ENCODE measurements at places on chromosomes 7 and 10. TPM values are rescaled to one million over a fixed set of nuclear protein-coding genes. Genes with fewer than 3 reads are reported as not detected.

Gene GPR85
- total RNA-seq: 2.8 TPM

Gene CH25H
- not detected for total RNA-seq

Gene OR2A42
- not detected for total RNA-seq

Gene AFAP1L2
- 6.9 TPM for total RNA-seq

Gene CADPS2
- total RNA-seq: 9.9 TPM

Gene DNAJC12
- total RNA-seq: 22.5 TPM

Gene CPA2
- 1.4 TPM for total RNA-seq

Gene SOSTDC1
- total RNA-seq: 3.8 TPM

Gene MRC1
- 29.5 TPM for total RNA-seq

Gene GIMAP7
- 7.4 TPM for total RNA-seq

Gene MINDY3
- total RNA-seq: 39.8 TPM

DNA sequence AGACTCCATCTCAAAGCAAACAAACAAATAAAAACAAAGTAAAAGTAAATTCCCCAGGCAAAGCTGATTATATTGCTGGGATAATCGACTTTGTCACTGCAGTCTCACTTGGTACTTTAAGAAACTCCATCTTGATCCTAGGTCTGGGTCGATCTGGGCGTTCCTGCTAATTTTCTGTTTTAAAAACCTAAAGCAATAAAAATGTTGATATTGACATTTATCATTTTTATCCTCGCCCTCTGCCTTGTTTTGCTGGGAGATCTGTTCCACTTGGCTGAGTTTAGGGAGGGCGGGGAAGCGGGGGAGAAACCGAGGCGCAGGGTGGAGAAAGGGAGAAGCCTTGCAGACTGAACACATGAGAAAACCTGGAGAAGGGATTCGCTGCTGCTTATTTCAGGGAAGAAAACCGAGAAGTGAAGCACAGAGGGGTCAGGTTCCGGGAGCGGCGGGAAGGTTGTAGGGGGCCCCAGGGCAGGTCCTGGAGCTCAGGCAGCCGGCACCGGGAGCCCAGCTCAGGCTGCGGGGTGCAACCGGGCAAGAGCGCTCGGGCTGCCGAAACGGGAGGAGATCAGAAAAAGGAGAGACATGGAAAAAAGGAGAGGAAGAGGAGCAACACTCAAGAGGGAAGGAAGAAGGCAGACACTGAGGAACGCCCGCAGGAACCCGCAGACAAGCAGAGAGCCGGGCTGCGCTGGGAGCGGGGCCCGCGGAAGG, 27.3 kb upstream of the KMT2C start:
- peak; percentile 63 for DNase-seq

DNA sequence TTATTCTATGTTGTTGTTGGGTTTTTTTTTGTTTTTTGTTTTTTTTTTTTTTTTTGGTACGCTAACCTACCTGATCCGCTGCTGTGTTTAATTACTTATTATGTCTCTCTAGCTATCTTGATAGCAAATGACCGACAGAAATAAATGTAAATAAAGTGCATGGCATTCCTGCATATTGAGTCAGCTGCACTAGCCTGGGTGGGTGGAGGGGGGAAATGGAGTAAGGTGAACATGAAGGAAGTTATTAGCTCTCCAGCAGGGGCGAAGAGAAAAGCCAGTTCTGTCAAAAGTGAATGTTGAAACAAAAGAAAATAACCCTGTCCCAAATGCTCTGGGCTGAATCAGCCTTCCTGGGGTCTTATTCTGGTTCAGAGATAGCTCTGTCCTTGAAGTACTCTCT, 210.7 kb upstream of the MDFIC start:
- no peak for DNase-seq

DNA sequence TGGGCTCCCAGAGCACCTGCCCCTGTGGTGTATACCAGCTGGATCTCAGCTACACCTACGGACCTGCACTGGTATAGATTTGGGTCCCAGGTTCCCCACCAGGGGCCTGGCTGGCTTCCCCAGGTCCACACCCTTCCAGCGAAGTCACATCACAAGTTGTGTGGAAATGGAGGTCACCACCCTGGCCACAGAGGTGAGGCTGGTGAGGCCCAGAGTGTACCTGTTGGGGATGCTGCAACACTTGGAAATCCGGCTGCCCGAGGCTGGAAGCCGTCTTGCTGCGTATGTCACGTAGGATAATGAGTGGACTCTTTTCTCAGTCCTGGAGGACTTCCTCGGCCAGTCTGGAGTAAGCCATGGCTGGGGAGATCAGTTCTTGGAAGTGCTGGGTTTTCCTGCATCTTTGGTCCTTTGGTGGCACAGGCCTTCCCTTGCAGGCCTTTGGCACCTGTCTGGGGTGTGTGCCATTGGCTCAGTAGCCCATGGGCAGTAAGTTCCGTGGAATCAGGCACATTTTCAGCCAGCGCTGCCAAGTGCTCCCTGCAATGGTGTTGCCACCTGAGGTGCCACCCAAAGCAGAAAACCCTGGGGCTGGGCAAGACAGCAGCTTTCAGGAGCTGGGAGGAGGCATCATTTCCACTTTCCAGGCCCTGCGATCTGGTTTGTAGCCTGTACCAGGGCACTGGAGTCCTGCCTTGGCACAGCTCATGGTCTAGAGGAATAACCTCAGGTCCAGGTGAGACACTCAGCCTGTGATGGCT, 97.9 kb downstream of the LHPP start:
- no peak for DNase-seq

DNA sequence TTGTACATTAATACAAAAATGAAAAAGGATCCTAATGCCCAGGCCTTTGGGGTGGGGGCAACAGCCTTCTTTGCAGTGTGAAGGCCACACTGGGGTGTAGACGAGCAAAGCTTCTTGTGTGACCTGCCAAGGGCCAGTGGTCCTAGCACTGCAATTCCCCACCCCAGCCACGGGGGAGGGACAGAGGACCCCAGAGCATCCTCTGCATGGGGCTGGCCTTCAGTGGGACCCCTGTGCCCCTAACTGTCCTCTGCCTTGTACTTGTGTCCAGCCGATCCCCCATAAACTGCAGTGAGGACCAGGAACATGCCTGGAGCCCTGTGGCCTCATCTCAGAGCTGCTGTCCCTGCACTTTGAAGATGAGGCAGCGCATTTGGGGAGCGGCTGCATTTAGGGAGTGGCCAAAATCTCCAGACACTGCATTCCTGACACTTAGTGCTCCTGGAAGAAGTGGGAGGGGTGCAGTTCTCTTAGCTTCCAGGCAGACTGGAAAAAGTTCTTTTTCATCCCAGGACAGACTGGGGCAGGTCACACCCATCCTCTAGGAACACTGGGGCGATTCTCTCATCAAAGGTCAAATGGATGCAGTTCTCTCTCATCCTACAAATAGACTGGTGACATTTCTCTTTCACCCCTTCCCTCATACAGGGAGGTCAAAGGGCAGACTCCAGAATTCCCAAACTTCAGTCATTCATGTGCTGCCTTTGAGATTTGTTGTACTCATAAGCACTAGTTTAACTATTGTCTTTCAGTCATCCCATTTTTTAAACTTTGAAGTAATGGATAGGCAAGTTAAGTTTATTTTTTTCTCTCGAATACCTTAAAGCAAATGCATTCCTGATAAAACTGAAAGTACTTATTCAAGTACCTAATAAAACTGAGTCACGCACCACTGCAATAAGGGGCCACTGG, 922 bp upstream of the MYO1G start:
- no peak for DNase-seq

GRCh38 chr7:159328096-159328495, 183.4 kb upstream of the VIPR2 start:
- DNase-seq: no peak

- peak; percentile 71 for DNase-seq
Observed at GRCh38 chr10:101066146-101066895, 4.5 kb downstream of the KAZALD1 start.

- no peak for DNase-seq
Observed at GRCh38 chr10:124001391-124002148, 91.8 kb downstream of the CHST15 start.

- DNase-seq: no peak
Observed at GRCh38 chr10:11224792-11225416, 207.2 kb downstream of the CELF2 start.

GRCh38 chr7:10657201-10657600, 316.5 kb upstream of the PHF14 start:
- DNase-seq: no peak

DNA sequence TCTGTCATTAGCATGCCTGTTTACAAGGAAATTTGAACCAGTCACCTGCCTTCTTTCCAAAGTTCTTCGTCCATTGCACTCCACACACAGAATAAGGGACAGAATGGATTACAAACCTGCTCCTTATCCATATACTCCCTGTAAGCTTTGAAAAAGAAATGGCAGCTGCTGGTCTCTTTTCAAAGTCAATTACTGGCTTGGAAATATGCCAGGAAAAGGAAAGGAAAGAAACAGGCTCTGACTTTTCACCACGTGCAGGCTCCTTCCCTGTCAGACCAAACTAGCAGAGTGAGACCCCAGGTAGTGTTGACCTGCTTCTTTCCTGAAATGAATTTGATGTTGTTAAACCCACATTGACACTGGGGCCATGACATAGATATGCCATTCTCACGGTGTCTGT, 84.5 kb downstream of the LHFPL3 start:
- no peak for DNase-seq

DNA sequence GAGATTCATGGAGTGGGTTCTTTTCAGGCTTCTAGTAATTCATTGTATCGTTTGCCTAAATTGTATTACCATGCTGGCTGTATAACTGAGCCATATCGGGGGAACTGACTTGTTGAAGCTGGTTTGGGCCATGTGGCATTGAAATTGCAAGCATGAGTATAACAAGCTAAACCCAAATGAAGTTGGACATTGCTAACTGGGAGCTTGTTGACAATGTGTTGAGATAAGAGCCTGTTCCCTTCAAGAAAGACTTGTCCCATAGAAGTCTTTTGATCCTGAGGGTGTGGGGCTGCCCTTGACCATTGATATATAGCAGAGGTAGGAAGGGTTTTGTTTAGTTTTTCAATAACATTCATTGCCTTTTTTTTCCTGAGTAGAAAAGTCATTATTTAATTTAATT, 156.0 kb downstream of the VTI1A start:
- DNase-seq: no peak

GRCh38 chr10:44969854-44970253, 8.8 kb downstream of the DEPP1 start:
- DNase-seq: no peak

- peak; percentile 55 for DNase-seq
Observed at GRCh38 chr10:84008878-84009277, 130.4 kb upstream of the GHITM start.

DNA sequence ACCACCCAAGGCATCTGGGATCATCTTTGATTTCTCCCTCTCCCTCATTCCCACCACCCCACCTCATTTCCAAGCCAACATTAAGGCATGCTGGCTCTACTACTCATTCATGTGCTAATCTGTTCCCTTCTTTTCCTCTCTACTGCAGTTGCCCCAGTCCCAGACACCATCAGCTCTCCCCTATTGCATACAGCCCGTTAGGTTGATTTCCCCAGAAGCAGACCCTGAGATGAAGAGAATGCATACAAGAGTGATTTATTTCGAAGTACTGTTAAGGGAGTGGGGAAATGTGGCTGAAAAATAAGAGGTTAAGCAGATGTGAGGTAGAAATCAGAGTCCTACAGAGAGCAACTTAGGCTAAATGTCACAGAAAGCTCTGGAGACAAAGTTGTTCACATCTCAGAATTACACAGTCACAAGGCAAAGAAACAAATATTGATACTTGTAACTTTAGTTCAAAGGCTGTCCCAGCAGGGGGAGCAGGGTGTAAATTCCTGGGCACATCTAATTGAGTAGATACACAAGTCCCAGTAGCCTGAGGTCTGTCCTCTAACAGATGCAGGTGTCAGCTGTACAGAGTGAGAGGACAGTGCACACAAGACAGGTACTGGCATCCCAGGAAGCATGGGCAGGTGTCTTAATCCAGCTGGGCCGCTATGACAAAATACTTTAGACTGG, 20.9 kb downstream of the AKR1D1 start:
- peak; percentile 75 for DNase-seq

GRCh38 chr10:60045571-60045970, 139.2 kb upstream of the CCDC6 start:
- no peak for DNase-seq

- no peak for DNase-seq
Observed at GRCh38 chr10:74934100-74934812, 107.9 kb downstream of the KAT6B start.

GRCh38 chr10:33674986-33675599, 340.6 kb upstream of the NRP1 start:
- DNase-seq: no peak

DNA sequence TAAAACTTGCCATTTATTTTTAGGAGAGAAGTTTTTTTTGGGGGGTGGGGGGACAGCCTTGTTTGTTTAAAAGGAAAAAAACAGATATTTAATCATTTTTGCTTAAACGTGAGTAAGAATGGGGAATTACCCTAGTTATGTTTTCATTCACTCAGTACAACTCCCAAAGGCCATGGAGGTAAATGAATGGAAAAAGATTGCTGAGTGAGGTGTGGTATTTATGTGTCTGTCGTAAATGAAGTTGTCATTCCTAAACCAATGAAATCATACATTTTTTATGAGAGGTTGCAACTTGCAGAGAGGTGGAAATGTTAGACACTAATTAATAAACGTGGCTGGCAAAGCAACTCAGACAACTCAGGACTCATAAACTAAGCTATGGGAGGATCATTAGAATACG, 218.1 kb downstream of the CELF2 start:
- DNase-seq: no peak

GRCh38 chr7:101911800-101912715, 94.6 kb downstream of the CUX1 start:
- DNase-seq: peak; percentile 33

GRCh38 chr10:94251568-94251967, 111.2 kb downstream of the NOC3L start:
- DNase-seq: no peak

DNA sequence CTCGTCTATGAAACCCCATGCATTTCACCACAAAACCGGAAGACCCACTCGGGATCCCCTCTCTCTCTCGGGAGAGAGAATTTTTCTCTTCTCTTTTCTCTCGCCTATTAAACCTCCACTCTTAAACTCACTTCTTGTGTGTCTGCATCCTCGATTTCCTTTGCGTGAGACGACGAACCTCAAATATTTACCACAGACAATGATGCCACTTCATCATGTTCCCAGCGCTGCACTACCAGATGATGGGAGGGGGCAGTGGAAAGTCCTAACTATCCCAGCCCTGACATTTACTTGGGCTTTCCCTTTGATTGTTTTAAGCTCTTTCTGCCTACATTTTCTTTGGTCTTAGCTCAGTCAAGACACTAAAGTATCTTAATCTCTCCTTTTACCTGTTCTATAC, 906.7 kb downstream of the GRID1 start:
- no peak for DNase-seq

DNA sequence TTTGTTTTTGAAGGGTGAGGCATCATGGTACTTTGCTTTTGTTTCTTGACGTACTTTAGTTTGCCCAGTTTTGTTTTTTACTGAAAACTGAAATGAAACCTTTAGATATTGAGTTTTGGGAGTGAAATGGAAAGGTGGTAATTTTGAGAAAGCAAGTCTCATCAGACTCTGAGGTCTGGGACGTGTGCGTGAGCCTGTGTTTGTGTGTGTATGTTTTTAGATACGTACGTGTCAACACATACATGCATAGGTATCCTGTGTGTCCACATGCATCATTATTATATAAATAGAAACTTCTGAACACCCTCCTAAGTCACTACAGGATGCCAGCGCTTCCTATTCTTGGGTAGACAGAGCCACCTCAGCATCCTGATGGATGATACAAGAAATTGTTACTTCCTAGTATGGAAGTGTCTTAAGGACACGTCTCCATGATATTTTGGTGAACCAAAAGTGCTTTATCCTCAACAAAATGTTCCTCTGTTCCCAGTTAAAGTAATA, 47.8 kb downstream of the PROSER2 start:
- DNase-seq: no peak

- no peak for DNase-seq
Observed at GRCh38 chr7:23863209-23863787, 153.3 kb downstream of the STK31 start.
